ENCODE measurements at places on chromosomes 3 and 15. TPM values are rescaled to one million over a fixed set of nuclear protein-coding genes. Genes with fewer than 3 reads are reported as not detected.

Gene C3orf85
- total RNA-seq = not detected

Gene FBXW12
- total RNA-seq = not detected

Gene ZNF385D
- not detected for total RNA-seq

Gene OIP5
- 12.3 TPM for total RNA-seq

Gene WDR72
- total RNA-seq = not detected

Gene CCR1
- total RNA-seq = not detected

Gene TMCO5A
- not detected for total RNA-seq

Gene ADCY5
- not detected for total RNA-seq

Gene ACKR4
- total RNA-seq = 3.4 TPM

Gene PAQR5
- total RNA-seq = 4.8 TPM

Gene BNC1
- 26.5 TPM for total RNA-seq

Gene CFAP100
- total RNA-seq = not detected

Gene SLC12A1
- not detected for total RNA-seq

Gene KLHL6
- total RNA-seq = under 0.01 TPM

Gene EOMES
- total RNA-seq = not detected

Gene LRTM1
- not detected for total RNA-seq

Gene PXYLP1
- total RNA-seq = 4.6 TPM

Gene SCG3
- total RNA-seq = not detected

Gene MYZAP
- total RNA-seq = 1.3 TPM

Gene ADGRG7
- total RNA-seq = not detected

Gene GABRR3
- total RNA-seq = not detected

Gene TPRA1
- 75.7 TPM for total RNA-seq

Gene DNAH12
- total RNA-seq = 0.14 TPM

Gene HESX1
- total RNA-seq = not detected

Gene STRIT1
- not detected for total RNA-seq

Measured in placental pericyte (primary cell).